ENCODE measurements at places on chromosomes 5 and 9.

DNA sequence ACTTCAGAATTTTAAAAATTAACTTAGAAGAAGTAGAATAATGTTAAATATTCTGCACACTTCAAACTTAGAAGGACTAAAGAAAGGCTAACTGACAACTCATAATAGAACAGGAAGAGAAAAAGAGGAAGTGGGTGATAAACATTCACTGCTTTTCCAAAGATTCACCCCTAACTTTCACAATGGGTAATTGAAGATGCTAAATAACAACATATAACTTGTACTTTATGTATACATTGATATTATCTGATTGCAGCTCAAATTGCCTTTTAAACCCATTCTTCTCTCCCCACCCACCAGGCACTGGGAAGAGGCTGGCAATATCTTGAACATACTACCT is 376.6 kb downstream of the EFNA5 start:
- no peak for DNase-seq

GRCh38 chr5:1445313-1445688 is at the start of gene SLC6A3:
Gene SLC6A3 (minus strand): TSS chr5:1445440. CDS start chr5:1443197, 2,243 bp downstream.
- DNase-seq, result no peak

DNA sequence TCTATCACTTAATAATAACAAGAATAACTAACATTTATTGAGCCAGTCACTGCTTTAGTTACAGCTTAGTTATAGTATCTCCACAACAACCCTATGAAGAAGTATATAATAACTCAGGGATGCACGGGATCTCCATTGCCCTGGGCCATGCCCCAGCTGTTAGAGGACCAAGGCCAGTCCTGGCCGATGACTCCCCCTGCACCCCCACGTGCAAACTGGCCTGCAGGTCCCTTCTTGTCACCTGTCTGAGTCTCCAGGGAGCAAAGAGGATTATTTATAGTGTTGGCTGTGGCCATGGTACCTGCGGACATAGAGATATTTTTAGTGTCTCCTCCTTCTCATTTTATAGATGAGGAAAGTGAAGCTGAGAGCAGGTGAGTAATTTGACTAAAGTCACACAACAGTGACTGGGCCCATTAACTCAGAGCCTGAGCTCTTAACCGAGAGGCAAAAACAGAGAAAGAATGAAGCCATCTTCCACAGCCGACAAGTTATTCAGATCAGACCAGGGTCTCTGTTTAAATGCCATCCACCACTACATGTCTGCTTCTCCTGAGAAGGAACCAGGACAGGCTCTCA is 94.4 kb downstream of the TMEM215 start:
- no peak for DNase-seq

- no peak for DNase-seq
These were observed 73.6 kb downstream of the PIP5K1B start for GRCh38 chr9:68778635-68779034.

DNA sequence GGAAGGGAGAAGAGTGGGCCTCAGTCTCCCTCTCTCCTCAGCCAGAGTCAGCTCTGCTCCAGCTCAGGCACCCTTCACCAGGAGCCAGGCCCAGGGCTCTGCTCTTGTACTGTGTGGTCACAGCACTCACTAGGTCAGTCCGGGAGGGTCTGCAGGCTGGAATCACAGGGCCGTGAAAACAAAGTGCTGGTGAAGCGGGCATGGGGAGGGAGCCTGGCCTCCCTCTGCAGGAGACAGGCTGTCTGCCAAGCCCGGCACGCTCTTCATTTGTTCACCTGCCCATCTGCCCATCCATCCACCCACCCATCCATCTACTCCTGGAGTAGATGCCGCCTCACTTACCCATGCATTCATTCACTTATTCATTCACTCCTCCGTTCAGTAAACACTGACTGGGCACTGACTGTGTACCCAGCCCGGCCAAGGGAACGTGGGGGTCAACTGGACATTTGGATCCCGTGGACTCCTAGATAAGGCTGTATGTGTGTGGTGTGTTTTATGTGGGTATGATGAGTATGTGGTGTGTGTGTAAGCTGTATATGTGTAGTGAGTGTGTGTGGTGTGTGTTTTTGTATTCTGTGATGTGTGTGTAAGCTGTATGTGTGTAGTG is 3.6 kb downstream of the SPAAR start:
- DNase-seq, result no peak

DNA sequence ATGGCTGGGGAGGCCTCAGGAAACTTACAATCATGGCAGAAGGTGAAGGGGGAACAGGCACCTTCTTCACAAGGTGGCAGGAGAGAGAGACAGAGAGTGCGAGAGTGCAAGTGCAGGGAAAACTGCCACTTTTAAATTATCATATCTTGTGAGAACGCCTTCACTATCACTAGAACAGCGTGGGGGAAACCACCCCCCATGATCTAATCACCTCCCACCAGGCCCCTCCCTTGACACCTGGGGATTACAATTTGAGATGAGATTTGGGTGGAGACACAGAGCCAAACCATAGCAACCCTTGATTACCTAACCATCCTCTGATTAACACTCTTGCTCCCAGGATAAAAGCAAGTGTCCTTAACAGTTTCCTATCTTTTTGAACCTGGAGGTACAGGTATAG is 21.1 kb downstream of the ADAMTS19 start:
- DNase-seq, result no peak

DNA sequence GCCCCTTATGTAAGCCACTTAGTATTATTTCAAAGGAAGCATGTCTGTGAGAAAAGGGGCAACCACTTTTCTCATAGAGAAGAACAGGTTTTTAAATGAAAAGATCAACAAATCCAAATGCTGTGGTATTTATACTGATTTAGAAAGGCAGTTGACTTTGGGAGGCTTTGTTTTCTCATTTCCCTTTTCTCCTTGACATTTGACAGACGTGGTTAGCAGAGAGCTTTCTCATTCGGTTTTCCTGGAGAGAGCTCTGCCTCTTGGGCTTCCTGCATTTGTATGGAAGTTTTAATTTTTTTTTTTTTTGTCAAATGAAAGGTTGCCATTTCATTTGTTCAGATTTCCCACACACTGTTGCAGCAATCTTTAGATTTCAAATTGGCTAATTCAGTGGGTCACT is 62.5 kb downstream of the EXOSC2 start:
- DNase-seq, result no peak

DNA sequence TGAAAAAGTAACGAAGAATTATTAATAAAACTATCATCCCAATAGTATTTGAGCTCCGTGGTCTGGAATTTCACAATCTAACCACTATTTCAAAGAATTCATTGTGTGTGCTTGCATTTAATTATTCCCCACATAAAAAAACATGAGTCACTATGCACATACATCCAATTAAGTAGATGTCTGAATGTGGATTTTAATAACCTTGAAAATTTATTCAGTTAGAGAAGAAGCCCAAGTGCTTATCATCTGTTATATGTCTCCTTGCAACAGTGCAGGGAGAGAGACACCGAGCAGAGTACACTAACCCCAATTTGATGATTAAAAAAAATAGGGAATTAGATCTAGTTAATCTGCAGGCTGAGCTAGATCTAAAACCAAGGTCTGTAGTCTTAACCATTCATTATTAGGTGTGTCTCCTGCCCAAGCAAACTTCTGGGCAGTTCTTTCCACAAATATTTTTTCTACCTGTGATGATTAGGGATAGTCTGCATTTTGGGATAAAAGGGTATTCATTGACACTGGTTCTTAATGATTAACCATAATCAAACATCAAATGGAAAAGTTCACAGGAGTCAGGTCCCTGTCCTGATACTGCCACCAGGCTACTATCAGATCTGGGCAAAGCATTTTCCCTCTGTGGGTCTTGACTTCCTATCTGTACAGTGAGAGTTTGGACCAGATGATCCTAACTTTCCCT is 164.2 kb downstream of the GRIA1 start:
- no peak for DNase-seq

DNA sequence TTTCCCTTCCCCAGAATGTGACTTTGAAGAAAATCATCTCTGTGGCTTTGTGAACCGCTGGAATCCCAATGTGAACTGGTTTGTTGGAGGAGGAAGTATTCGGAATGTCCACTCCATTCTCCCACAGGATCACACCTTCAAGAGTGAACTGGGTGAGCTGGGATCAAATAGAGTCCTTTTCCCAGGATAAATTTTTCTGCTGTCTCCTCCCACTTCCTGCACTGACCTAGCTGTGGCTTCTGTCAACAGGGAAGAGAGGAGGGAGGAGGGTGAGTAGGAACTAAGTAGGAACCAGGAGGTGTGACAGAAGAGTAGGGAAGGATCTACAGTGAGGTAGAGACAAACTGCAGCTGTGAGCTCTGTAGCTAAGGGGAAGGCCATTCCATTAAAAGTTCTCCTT is 69.3 kb downstream of the MAMDC2 start:
- no peak for DNase-seq

GRCh38 chr5:167664222-167664804 is 627.1 kb upstream of the WWC1 start:
- DNase-seq, result no peak

GRCh38 chr5:154701181-154701580 is 54.0 kb upstream of the LARP1 start:
- no peak for DNase-seq

DNA sequence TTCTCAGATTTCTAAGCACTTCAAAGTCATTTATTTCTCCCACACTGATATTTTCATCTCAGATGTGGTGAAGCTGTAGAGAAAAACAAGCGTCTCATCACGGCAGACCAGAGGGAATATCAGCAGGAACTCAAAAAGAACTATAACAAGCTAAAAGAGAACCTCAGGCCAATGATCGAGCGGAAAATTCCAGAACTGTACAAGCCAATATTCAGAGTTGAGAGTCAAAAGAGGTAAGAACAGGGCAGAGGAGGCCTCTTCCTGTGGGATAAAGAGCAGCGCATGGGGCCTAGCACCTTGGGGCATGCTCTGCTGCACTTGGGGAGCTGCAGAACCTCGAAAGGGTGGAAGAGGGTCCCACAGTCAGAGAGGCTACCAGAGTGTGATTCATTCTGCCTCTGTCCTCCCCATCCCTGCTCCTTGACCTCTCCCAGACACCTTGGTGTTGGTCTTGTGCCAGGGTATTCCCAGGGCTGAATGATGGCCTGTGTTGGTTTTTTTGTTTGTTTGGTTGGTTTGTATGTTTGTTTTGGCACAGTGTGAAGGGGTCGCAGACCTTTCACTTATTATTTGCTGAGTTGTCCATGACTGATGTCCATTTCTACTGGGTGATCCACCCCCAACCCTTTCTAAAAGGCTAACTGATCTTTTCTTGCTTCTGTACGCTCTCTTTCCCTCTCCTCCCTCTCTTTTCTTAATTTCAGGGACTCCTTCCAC is 248.9 kb downstream of the DOCK8 start:
- DNase-seq, result no peak

DNA sequence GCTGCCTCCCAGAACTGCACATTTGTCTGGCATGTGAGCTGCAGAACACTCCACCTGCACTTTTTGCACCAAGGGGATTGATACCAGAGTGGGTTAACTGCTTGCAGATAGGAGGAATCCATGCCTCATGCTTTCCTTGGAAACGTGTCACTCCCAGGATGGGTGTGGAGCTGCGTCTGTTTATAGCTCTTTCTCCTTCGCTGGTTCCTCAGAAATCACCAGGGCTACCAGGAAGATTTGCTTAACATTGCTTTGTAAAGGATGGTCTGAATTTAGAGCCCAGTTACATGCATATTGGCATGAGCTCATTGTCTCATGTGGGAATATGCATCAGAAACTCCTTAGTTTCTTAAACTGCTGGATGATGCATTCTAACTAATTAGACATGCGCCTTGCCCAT is 234.6 kb downstream of the GADD45G start:
- no peak for DNase-seq

DNA sequence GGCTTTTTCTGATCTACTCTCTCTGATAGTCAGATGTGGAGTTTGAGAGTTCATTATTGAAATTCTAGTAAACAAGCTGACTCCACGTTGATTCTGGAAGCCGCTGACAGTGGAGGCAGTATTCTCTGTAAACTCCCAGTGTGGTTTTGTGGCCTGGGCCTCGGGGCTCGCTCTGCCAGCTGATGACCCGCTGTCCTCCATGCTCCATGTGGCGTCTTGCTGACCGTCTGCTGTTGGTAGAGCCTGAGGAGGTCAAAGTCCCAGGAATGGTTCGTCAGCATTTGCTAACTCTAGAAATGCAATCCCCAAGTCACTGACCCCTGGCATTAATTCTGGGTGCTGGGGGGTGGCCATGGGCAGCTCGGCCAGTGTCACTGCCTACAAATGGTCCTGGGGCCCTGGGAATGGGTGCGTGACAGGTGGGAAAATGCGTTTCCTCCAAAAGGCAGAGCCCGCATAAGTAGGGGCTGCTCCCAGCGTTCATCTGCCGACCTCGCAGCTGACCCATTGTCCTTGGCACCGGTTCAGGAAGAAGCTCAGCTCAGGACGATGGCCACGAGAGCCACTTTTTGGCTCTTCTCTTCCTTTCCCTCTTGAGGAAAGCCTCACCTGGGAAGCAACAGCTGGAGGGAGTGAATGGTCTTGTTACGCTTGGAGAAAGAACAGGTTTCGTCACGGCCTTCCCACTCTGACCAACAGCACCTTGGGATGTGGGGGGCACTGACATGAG is 55.1 kb downstream of the MRPL36 start:
- DNase-seq, result no peak
